ENCODE measurements at places on chromosomes 1 and 21. TPM values are rescaled to one million over a fixed set of nuclear protein-coding genes. Genes with fewer than 3 reads are reported as not detected.

The RGS13 gene
- total RNA-seq: not detected

The MPL gene
- total RNA-seq: not detected

The CD1E gene
- total RNA-seq: not detected

The CR2 gene
- 1.8 TPM for total RNA-seq

The CAPN8 gene
- total RNA-seq: not detected

The OLFML3 gene
- 0.10 TPM for total RNA-seq

The SDCCAG8 gene
- total RNA-seq: 29.9 TPM

The ZDHHC18 gene
- total RNA-seq: 37.3 TPM

The SLAMF6 gene
- total RNA-seq: 55.0 TPM

The PDZK1 gene
- not detected for total RNA-seq

The OR2T11 gene
- not detected for total RNA-seq

The CELA3A gene
- not detected for total RNA-seq

DNA sequence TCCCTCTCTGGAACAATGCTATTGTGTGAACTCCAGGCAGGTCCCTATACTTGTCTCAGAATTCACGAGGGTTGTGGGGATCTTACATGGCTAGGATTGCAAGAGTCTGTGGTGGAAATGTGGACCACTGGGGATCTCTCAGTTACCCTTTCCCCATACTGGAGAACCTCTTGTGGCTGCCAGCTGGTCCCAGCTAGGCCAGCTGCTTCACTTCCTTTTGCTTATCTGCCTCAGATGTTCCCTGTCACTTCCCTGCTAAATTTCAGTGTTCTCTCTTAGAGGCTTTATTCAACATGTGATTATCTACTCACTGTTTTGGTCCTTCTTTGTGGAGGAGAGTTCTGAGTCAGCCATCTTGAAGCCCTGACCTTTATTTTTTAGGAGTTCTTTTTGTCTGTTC, 75.9 kb upstream of the SAMD13 start:
- no peak for DNase-seq

- no peak for DNase-seq
Observed at GRCh38 chr1:223126741-223127140, 16.3 kb downstream of the TLR5 start.

DNA sequence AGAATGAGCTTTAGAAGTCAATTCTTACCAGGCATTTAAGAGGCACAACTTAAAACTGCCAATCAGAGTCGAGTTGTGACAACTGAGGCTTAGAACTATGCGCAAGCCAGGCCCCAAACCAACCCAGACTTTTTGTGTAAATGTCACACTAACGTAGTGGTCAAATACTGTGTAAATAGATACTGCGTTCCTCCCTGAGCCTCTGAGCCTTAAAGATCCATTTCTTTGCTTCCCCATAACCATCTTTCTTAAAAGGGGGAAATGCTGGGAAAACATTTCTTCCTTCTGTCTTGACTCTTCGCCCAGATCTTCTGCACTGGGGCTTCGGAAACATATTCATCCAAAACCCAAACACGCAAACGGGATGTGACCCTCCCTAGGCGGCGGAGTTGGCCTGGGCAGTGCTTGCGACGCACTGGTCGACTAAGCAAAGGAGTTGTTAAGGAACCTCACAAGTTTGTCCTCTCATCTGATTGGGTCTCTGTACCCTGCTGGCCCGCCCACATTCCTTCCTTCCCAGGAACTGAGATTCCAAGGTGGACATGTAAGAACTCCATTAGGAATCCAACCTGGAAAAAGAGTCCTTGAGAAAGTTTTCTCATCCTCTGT, 2.6 kb downstream of the ADAMTS5 start:
- no peak for DNase-seq

DNA sequence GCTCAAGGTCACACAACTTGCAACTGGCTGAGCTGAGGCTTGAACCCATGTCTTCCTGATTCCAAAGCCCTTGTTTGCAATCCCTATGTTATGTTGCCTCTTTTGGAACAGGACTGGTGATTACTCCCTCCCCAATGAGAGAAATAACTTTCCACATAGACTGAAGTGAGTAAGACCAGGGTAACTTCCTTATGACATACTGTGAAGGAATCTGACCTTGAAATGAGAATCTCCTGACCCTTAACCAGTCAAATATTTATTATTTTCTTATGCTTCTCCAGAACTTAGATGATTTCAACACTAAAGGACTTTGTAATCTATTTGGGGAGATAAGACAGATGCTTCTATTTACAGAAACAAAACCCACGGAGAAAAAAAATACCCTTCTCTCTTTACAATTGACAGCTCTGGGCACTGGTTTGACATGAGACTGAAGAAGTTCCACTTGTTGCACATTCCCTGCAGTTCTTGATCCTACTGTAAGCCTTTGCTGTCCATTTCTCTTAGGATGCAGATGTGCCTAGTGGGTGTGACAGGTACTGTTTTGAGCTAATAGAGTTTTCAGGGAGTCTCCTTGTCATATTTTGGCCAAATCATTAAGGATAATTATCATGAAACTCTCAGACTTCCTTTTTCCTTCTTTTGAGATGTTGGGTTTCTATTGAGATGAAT, 3.9 kb upstream of the RPTN start:
- DNase-seq: no peak

DNA sequence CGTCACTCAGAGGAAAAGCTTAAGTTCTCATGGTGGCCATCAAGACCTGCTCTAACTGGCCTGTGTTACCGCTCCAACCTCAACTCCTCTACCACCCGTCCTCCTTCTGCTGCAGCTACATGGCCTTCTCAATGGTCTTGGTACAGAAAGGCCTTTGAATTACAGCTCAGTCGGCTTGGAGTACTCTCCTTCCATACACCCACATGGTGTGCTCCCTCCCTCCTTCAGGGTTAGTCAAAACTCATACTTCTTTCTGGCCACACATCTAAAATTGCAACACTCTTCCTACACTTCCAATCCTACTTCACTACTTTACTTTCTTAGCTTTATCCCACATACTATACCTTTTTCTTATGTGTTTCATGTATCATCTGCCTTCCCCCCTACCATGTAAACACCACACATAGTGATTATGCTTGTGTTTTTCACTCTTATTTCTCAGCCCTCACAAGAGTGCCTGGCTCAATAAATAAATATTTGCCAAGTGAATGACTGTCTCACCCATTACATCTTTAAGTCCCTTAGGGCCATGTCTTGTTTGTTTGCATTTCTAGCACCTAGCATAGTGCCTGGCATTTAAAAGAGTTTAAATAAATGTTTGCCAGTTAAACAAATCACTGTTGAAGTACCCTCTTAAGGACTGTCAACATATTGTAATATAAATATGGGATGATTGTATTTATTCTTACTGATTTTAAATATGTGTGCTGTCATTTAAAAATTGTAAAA, 37.6 kb upstream of the HMCN1 start:
- DNase-seq: no peak

- DNase-seq: peak; percentile 28
Observed at GRCh38 chr1:15244813-15245212, 2.2 kb upstream of the FHAD1 start.

GRCh38 chr1:201740086-201740541, 88.8 kb upstream of the IPO9 start:
- DNase-seq: no peak

- no peak for DNase-seq
Observed at GRCh38 chr1:17066361-17067068, 12.7 kb upstream of the SDHB start.

GRCh38 chr1:40886318-40887011, 24.3 kb upstream of the CITED4 start:
- no peak for DNase-seq

- no peak for DNase-seq
Observed at GRCh38 chr1:117179471-117179870, 31.3 kb downstream of the VTCN1 start.

DNA sequence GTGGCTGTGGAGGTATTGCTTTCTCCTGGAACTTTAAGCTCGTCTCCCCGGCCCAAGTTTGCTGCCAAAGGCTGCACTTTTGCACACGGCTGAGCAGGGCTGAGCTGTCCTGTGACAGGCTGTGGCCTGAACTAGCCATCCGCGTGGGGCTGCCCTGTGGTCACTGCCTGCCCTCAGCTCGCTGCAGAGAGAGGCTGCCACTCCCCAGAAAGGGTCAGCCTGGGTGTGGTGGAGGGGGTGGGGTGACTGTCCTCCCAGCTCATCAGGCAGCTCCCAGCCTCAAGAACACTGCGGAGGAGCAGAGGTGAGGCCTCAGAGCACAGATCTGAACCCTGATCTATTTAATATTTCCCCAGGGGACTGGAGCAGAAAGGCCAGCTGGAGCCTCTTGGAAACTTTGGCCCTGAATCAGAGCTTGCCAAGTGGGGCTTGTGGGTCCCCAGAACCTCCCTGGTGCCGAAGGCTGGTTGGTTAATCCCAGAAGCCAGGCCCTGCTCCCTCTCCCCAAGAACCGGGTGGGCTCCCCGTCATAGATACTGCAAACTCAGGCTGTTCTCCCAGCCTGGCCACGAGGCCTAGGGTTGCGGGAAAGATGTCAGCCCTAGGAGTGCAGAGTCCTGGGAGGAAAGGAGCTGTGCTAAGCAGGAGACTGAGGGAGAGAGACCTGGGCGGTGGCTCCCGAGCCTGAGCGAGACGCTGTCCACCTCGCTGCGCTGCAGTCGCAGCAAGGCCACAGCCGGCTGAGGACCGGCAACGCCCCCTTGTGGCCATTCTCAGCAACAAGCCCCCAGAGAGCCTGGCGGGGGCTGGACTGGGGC, 125.1 kb upstream of the IPO9 start:
- DNase-seq: peak; percentile 80

- DNase-seq: no peak
Observed at GRCh38 chr1:184555665-184556641, 169.1 kb downstream of the C1orf21 start.

GRCh38 chr1:207084701-207085180, 3.9 kb upstream of the C4BPB start:
- DNase-seq: peak; percentile 73

DNA sequence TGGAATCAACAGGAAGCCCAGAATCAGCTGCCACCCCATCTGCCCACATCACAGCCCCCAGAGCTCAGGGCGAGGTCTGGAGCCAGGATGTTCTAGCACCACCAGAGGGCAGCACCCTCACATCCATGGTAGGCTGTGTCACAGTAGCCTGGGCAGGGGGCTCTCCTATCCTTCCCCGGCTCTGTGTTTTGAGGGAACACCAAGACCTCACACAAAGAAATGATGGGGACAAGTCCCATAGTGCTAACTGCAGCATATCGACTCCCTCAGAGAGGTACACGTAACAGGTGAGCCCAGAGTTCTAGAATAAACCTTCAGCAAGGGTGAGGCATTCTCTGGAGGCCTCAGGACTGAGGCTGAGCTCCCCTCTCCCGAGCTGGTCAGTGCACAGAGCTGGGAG, 2.3 kb upstream of the KCNC4 start:
- DNase-seq: peak; percentile 89

DNA sequence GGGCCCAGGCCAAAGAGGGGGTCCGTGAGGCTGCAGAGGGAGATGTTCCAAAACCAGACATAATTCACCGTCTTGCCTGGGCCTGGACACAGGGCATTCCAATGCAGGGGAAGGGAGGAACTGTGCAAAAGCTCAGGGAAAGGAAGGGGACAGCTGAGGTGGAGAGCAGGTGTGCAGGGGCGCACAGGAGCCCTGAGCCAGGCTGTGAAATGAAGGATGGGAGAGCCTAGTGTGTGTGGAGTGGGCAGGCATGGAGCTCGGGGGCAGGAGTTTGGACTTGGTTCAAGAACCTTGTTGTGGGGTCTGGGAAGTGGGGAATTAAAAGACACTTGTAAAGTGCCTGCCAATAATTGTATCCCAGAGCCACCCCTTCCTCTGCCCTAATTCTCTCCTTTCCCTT, 2.3 kb downstream of the TNNI1 start:
- DNase-seq: no peak

- no peak for DNase-seq
Observed at GRCh38 chr21:36815284-36815683, 116.4 kb downstream of the SIM2 start.

DNA sequence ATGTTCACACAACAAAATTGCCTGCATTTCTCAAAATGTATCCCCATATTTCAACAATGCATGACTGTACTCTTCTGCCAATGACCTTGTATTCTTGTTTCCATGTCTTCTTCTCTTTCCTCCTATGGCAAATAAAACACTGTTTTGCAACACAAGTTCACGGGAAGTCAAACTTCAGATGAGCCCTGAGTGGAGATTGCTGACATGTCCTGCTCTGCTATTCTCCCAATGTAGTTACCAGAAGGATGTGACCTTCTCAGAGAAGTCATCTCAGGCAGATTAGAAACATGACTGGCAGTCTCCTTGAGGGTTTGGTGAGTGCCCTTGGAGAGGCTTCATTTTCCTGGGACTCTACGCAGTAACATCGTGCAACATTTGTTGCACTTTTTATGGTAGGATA, 15.6 kb downstream of the FCGR2B start:
- no peak for DNase-seq

- DNase-seq: no peak
Observed at GRCh38 chr1:43766086-43766784, 58.9 kb downstream of the ST3GAL3 start.

- no peak for DNase-seq
Observed at GRCh38 chr21:45393021-45393420, 11.9 kb upstream of the COL18A1 start.

DNA sequence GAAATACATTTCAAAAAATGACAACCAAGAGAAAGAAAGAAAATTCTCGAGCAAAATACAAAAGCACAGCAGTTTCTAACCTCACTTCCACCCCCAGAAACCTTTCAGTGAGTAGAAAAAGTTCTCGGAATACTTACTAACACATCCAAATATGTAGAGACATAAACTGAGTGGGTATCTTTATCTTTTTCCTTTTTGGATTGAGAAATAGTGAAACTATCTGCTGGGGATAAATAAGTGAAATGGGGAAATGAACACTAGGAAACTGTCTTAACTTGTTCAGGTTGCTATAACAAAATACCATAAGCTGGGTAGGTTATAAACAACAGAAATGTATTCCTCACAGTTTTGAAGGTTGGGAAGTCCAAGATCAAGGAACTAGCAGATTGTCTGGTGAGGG, 72.0 kb downstream of the VCAM1 start:
- DNase-seq: no peak

DNA sequence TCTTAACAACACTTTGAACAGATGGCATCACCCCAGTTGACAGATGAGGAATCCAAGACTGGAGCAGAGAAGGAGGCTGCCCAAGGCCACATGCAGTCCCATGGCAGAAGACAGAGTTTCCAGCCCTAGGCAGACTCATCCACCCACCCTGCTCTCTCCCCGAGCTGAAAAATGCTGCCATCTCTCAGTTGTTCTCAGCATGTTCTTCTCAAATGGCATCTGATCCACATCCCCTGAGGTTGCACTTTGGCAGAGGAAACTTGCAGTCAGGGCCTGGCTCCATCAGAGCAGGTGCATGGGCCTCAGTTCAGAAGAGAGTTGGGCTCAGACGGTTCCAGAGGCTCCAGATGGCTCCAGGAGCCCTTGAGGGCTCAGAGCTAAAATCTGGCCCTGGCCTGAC, 709.4 kb downstream of the MATN1 start:
- no peak for DNase-seq

- peak; percentile 51 for DNase-seq
Observed at GRCh38 chr1:9691108-9691445, 39.5 kb downstream of the PIK3CD start.

Data from activated naive CD4-positive, alpha-beta T cell treated with anti-CD3 and anti-CD28 coated beads for 36 hours (primary cell).